ACHN (cell line): ENCODE measurements at places on chromosomes 11 and 22.

DNA sequence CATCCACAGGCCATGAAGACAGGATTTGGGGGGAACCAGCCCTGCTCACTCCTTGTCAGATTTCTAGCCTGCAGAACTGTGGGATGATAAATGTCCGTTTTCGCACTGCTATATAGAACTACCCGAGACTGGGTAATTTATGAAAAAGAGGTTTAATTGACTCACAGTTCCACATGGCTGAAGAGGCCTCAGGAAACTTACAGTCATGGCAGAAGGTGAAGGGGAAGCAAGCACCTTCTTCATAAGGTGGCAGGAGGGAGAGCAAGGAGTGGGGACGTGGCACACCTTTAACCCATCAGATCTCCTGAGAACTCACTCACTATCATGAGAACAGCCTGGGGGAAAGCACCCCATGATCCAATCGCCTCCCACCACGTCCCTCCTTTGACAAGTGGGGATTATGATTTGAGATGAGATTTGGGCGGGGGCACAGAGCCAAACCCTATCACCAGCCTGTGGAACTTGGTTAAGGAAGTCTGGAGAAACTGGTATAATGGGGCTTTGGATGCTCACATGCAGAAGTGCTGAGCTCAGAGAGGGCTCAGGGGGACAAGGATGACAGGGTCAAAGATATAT, 50.7 kb downstream of the MYEOV start:
- DNase-seq: no peak

DNA sequence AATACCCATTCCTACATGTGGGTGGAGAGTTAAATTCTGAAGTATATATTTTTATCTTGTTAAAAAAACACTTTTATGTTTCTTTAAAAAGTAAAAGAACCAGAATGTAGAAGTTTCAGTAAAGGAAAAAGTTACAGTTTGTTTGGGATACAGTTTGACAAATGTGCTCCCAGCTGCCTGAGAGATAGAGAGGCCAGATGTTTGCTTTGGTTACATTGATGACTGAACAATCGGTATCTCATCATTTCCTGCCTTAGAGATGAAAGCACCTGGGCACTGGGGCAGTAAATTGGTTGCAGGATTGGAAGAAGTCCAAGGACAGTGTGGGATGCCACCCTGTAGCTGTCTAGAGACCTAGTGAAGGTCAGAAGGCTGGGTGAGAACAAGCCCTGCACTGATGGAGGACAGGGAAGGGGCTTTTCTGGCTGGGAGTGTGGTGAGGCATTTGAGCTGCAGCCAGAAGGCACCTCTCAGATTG, 16.6 kb downstream of the MED15 start:
- peak; percentile 15 for DNase-seq

DNA sequence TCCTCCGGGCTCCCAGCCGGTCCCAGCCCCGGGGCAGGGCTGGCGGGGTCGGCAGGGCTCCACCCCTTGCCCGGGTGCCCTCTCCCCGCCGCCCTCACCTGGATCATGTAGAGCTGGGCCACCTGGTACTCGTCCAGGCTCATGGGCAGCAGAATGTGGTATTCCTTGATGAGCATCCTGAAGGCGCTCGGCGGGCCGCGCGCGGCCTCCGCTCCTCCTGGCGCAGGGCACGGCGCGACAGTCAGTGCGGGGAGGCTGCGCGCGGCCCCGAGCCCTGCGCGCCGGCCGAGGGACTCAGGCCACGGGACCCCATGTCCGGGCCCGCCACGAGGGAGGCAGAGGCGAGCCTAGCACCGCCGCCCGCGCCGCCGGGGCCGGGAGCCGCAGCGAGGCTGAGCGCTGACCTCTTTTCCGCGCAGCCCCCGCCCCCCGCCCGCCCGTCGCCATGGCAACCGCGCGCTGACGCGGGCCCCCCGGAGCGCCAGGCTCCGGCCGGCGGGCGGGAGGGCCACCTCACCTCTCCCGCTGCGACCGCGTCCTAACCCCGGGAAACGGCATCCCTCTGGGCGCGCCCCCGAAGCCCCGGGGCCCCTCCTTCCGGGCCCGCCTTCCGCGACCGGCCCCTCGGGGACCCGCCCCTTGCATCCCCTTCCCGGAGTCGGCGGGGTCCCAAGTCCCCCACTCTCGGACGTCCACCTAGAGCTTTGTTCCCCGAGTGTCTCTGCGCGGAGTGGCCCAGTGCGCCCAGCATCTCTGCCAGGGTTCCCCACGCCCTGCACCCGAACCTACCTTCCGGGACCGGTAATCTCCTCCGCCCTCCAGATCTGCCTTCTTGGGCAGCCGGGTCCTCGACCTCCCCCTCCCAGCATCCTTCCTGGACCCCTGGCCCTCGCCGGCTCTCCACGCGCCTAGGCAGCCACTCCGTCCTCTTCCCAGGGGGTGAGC, 886 bp downstream of the PITPNM1 start:
- DNase-seq: peak; percentile 56

DNA sequence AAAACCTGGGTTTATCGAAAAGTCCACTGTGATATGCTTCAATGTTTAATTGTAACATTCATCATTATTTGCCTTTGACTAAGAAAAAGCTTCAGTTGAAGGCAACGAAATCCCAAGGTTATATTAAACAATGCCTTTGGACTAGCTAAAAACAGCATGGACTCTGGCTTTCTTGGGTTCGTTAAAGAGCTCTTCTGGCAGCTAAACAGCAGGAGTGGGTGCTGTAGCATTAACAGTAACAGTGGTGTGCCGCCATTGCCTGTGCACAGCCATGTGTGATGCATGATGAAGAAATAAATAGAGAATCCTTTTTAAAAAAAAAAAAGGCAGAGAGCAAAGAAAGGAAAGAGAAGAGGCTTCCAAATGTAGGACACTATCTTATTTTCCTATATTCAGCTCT, 406.6 kb upstream of the FAT3 start:
- no peak for DNase-seq

- no peak for DNase-seq
These were observed 169.6 kb downstream of the CRYBB2 start for GRCh38 chr22:25388866-25389540.

DNA sequence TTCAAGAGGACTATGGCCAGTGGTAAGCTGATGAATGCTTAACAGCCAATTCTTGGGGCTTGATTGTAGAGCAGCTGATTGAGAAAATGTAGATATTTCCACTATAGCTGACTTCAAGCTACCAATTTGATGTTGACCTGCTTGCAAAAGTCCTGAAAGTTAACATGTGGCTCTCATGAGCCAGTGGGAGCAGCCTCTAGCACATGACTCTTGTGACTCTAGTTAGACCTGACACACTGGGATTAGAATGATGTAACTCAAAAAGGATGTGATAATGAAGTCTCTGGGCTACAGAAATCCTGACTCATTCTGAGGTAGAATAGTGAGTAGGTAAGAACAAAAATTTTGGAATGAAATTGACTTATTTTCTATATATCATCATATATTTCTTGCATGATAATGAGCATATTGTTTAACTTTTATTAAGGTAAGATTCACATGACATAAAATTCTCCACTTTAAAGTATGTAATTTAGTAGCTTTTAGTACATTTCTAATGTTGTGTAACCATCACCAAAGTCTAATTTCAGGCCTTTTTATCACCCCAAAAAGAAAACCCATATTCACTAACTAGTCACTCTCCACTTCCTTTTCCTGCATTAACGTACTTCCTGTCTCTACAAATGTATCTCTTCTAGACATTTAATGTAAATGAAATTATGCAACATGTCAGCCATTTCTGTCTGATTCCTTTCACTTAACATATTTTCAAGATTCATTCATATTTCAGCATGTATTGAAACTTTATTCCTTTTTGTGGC, 16.1 kb upstream of the OR52H1 start:
- no peak for DNase-seq

DNA sequence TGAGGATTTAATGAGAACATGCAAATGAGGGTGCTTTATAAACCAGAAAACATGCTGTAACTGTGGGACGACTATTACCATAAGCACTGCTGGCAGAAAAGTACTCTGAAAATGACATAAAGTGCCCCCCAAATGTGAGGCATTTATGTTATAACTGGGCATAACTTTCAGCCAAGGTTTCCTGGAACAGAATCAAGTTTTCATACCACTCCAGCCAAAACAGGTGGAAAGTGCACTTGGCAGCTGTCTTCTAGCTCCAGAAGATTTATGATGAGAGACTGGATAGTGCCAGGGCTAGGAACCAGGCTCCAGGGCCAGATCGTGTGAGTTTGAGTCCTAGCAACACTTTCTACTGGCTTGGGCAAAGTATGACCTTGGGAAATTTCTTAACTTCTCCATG, 339.2 kb downstream of the TENM4 start:
- no peak for DNase-seq

- DNase-seq: no peak
These were observed 44.9 kb downstream of the GRAMD1B start for GRCh38 chr11:123474994-123475393.

GRCh38 chr22:17117890-17118289, 3.3 kb downstream of the TMEM121B start:
- DNase-seq: no peak
